ENCODE measurements at places on chromosomes 2 and 18.
A peak's percentile ranks its signal among the peaks of the same experiment; 100 is the strongest.

DNA sequence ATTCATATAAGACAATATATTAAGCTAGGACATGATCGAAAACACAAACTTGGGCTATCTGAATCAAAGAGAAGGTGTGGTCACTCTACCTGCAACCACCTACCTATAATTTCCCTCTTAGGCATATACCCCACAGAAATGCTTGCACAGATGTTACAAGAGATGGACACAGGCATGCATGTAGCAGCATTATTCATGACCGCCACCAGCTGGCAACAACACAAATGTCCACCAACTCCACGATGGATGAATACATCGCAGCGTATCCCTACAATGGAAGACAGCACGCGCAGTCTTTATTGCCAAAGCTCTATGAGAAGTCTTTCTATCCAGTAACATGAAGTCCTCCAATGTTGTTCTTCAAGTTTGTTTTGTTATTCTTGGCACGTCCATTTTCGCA, 90.8 kb downstream of the ARL4C start:
- DNase-seq, result no peak

GRCh38 chr2:22838461-22838860, 546.5 kb upstream of the KLHL29 start:
- no peak for DNase-seq

DNA sequence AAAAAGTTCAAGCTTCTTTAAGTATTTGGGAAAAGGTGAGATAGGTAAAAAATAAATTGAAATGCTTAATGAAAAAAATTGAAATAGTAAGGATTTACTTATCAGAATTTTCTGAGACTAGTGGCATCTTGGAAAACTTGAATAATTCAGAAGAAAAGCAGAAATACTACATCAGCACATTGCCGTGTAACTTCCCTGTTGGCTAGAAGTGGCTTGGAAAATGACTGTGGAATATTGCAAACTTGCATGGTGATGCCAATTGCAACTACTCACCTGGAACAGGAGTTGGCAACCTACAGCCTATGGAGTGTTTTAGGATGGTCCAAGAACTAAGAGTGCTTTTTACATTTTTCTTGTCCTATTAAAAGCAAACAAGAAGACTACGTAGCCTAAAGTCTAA, 603.5 kb upstream of the VRK2 start:
- DNase-seq, result no peak

DNA sequence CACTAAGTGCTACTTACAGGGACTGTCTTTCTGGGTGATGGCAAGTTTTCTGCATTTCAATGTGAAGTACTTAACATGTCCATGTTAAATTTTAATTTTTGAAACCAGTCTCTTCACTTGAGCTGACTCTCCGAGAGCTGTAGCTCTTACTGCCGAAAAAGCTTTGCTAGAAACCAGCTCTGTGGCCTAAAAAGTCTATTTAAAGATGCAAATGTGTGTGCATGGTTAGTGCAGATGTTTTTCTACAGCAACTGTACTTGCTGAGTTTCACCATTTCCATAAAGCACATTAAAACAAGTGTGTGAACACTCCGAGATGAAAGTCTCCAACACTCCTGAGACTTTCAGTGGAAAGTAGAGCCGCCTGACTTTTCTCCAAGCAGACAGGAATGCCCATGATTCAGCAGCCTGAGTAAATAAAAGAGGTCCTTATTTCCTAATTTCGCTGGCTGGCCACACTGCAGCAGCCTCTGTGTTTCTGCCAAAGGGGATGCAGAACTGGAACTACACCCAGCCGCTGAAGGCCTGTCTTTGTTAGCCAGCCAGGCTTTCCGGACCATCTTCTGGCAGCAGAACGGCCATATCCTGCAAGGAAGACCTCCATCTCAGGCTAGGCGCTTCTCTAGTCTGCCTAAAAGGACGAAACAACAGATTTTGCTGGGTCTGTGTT, 121.2 kb downstream of the ZNF521 start:
- DNase-seq, result peak; percentile 93

- DNase-seq, result no peak
Measured at GRCh38 chr2:219709331-219709761, 81.9 kb downstream of the SLC4A3 start.

DNA sequence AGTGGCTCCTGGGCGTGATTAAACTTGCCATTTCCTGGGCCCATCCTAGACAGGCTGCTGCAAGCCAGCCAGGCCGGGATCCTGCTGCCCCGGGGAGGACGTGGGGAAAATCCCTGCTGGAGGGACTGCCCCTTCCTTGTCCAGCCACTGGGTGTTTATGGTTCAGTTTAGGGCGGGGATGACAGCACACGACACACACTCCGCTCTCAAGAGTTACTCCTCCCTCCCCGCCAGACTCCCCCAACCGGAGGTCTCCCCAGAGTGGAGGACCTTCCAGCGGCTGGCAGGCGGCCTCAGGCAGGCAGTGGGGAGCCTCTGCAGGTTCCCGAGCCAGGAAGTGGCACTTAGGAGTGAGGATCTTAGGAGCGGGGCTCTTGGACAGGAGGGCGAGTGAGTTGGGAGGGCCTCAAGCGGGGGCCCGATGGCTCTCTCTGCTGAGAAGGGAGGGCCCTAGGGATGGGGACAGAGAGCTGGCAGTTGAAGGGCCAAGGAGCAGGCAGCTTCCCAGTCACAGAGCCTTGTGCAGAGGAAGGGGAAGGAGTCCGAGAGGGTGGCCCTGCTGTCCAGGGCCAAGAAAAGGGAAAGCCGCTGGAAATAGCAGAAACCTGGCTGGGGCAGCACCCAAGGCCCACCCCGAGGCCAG, 5.7 kb upstream of the GPR35 start:
- DNase-seq, result no peak

DNA sequence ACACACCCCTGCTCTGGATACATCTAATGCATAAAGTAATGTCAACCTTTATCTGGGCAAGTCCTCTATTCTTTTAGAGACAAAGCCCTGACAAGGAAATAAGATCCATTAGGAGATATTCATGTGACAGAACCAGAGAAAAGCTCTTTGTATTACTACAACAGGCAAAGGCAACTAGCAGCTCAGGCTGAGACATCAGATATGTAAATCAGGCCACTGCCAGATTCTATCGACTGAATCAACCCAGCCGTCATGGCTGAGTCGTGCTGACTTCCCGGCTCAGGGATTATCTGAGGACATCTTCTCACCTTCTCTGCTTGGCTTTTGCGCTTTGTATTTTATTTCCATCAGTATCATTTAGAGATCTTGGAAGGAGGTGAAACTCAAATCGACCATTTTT, 294.5 kb downstream of the PLCL1 start:
- peak; percentile 92 for DNase-seq

DNA sequence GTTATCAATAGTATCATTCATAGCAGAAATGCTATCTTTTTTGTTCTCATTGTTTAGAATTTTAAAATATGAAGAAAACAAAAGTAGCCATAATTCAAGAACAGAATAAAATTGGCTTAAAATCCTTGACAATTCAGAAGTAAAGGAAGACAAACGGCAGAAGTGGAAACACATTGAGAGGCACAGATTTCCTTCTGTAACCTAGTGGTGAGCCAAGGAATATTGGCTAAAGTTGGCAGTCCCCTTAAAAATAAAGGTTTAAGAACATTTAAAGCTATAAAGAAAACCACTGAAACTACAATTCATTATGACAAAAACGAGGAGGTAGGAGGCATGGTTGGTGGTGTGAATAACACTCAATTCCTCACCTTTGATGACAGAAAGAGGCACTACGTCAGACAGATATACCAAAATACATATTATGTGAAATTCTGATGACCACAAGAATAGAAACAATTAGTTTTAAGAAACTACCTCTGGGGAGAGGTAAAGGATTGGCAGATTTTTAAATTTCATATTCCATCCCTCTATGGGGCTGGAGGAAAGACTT, 42.3 kb downstream of the SFT2D3 start:
- no peak for DNase-seq

DNA sequence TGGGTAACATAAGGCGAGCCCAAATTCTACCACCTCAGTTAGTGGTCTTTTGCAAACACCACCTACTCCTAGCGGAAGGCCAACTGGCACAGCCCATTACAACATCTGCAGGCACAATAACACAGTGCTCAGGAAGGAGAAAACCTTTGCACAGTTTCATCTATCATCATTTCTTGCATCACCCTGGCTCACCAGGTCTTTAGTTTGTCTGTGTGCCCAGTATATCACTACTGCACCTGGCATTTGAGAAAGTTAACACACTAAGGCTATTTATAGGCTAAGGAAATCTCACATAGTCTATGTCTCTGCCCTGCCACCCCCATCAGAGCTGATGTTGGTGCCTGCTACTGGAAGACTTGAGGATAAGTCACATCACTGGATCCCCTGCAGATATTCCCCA, 484.0 kb downstream of the SATB2 start:
- no peak for DNase-seq

DNA sequence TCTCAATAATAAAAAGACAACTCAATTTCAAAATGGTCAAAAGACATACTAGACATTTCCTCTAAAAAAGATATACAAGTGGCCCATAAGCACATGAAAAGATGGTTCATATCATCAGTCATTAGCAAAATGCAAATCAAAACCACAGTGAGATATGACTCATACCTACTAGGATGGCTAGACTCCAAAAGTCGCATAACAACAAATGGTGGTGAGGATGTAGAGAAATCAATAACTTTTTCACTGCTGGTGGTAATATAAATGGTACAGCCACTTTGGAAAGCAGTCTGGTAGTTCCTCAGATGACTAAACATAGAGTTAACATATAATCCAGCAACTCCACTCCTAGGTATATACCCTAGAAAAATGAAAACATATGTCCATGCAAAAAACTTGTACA, 242.3 kb upstream of the NOL4 start:
- DNase-seq, result no peak

- DNase-seq, result no peak
Measured at GRCh38 chr2:84861539-84861938, 19.3 kb downstream of the TRABD2A start.

- DNase-seq, result no peak
Measured at GRCh38 chr18:22868831-22869230, 64.3 kb upstream of the RBBP8 start.

DNA sequence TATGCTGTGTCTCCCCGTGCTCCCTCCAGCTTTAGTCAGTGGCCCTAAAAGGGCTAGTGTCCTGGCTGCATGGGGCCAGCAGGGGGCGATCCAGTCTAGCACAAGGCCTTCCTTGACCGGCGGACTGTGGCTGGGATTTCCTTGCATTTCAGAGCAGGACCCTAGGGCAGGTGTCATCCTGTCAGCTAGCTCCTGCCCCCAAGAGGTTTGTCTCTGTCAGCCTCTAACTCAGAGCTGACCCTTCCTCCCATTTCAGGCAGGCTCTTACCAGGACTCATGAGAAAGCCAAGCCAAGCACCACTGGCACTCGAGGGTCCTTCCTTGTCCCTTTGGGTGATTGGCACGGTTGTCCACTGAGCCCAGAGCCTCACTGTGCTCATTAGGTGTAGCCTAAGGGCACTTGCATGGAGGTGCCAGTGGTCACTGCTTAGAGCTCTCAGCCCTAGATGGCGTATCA, 140.3 kb downstream of the RPIA start:
- DNase-seq, result peak; percentile 27

DNA sequence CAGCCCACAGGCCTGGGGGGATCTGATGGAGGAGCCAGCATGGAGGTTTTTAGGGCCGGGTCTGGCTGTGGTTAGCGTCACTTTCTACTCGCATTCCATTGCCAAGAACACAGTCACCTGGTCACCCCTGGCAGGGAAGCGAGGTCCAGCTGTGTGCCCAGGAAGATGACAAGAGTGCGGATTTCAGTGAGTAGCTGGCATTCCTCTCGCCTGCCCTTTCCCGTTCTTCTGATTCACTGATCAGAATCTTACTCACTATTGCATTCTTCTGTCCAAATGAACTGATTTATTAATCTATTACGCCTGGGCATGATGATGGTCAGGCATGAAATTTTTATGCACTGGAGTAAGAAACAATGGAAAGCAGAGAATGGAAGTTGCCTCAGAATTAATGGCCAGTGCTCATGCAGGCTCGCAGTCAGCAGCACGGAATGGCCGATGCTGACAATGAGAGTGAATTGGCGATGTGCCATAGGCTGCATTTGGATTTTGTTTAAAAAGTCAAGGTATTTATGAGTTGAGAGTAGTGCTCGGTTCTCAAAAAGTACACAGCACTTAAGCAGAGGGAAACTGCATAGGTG, 76.4 kb upstream of the MGAT5 start:
- no peak for DNase-seq

GRCh38 chr18:44437603-44438002, 243.1 kb upstream of the SETBP1 start:
- no peak for DNase-seq

DNA sequence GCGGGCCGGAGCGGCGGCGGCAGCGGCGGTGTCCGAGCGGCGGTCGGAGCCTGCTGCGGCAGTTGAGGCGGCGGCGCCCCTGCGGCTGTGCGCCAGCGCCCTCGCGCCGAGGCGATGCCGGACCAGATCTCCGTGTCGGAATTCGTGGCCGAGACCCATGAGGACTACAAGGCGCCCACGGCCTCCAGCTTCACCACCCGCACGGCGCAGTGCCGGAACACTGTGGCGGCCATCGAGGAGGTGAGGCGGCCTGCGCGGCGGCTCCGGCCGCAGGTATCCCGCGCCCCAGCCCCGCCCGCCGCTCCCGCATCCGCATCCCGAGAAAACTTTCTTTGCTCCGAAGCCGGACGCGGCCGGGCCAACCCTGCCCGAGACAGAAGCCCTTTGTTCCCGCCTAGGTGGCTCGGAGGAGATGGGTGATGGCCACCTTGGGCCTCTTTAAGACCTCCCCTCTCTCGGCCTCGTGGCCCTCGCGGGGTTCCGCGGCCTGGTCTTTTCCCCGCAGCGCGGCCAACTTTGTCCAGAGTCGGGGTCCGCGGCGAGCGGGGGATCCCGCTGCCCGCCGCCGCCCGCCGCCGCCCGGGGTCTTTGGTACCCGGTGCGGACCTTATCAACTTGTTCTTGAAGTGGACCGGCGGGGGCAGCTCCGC, 504 bp downstream of the ASAP2 start:
- peak; percentile 33 for DNase-seq

DNA sequence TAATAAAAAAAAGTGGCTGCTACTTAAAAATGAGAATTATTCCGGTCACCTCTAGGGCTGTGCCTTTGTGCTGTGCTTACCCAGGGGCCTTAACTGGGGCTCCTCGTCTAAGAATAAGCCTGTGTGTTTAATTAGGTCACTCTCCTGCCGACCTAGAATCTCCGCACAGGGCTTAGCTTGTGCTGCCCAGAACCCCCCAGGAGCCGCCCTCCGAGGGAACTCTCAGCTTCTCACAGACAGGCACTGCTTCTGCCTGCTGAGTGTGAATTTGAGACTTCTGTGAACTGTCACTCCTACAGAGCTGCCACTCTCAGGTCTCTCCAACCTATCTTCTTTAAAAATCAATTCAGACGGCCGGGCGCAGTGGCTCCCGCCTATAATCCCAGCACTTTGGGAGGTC, 11.9 kb upstream of the NT5DC4 start:
- DNase-seq, result no peak

Measured in globus pallidus (tissue), 1 donor.